Endodermal cell (in vitro differentiated cells): ENCODE measurements at places on chromosomes 5 and 9.

DNA sequence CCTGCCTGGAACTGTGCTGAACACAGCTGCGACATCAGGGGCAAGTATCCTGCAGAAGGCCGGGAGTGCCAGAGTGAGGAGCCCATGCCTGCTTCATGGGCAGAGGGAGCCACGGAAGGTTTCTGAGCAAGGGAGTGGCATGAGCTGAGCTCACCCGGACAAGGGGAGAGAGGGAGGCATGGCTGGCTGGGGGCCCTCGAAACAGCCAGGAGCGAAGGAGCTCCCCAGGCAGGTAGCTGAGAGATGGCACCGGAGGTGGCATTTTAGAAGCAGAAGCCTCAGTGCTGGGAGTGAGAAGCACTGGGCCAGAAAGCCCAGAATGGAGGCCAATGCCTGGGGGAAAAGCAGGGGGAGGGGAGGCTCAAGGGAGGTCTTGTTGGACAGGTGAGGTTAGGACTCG, 56.9 kb upstream of the SARDH start:
- no peak for DNase-seq

- no peak for DNase-seq
These were observed 77.1 kb upstream of the CNTLN start for GRCh38 chr9:17057729-17058128.

DNA sequence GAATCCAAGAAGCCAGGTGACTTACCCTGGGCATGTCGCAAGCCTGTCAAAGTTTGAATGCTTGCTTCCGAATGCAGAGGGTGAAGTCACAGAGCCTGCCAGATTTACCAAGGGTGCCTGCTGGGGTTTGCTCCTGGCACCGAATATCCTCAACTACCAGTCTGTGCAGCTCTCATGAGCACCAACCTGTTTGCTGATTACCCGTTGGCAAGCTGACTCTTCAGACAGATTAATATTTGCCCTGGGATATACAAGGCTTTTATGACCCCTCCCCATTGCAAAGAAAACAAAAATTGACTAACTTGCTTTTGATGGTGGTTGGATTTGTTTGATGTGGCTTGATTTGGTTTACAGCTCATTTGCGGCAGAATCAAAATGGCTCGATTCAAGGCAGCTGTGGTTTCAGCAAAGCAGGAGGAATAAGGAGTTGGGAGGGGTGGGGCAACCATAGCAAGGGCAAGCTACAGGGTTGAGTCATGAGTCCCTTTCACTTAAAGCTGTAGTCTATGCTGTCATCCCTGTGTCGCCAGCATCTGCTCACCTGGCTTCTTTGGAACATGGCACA, 82.3 kb upstream of the AGXT2 start:
- no peak for DNase-seq

DNA sequence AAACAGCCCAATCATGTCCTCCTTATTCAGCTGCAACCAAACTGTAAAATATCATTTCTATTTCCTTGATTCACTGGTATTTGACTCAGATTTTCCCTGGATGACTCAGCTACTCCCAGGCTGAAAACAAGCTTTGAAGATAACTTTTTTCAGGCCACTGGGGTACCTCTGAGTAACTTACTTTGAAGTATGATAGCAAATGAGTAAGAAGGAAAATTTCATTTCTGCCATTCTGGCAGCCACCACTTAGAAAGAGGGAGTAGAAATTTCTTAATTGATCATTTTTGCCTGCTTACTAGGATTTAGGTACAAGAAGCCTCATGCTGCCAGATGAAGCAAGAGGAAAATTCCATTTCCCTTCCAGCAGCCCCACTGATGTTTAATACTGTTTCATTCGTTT, 247.4 kb downstream of the PRELID2 start:
- no peak for DNase-seq

DNA sequence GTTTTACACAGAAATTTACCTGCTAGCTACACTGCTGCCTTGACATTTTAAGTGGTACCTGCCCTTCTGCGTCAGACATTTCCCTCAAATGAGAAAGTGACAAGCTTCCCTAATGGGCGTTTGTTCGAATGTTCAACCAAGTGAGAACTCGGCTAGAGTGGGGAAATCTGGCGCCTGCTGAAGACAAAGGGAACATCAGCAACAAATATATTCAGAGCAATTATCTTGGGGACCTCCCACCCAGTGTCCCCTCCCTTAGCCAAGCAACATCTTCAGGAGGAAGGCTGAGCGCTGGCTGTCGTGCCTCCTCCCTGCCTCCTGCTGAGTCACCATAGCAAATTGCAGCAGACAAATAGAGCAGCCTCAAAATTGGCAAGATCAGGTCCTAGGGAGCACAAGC, 57.1 kb downstream of the MFAP3 start:
- DNase-seq = no peak
